Kasumi-1 (cell line): ENCODE measurements at places on chromosomes 4 and X.

DNA sequence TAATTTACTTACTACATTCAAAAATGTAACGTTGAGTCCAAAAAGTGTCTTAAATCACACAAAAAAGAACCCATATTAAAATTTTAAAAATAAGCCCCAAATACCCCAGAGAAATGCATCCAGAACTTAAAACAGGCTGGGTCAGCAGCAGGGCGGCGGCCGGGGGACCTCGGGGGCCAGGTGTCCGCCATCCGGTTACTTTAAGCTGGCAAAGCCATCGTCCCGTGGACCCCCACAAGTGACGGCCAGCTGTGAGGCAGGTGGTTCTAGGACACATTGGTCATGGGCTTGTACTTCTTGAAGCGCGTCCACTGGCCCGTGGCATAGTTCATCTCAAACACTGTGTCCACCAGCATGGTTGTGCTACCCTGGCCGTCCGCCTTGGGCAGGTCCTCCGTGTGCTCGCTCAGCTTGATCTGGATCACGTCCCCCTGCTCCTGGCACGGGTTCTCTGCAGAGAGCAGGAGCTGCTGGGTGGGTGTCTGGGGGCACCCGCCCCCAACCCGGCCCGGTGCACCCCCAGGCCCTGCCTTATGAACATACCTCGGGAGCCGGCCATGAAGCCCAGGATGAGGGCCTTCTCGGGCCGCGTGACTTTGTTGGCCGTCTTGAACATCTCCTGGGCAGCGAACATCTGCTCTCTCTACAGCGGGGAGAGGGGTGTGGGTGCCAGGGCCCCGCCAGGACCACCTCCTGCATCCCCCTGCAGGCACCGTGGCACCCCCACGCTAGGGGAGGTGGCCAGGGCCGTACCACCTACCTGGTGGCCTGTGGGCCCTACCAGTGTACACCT, 25.5 kb downstream of the NELFA start:
- DNase-seq = no peak

DNA sequence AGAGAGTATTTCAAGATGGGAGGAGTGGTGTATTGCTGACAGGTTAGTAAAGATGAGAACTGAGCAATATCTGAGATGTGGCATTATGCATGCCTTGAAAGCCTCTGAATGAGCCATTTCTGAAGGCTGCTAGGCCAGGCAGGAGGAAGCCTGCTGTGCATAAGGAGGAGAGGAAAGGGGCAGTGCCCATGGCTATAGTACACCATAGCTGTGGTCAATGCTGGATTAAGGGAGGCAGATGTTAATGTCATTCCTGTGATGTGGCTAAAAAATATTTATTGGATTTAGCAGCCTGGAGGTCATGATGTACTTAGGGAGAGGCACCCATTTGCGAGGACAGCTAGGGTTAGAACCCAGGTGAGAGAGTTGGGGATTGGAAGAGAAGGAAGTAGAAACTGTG, 130.0 kb upstream of the LNX1 start:
- no peak for DNase-seq

GRCh38 chr4:36244257-36245082, at the start of gene ARAP2:
TSS of gene ARAP2 (minus strand) at chr4:36244514. CDS start at chr4:36229486, 15,028 bp downstream.
- peak; percentile 55 for DNase-seq

- no peak for DNase-seq
These were observed 40.4 kb downstream of the USP11 start for GRCh38 chrX:47273011-47273730.

DNA sequence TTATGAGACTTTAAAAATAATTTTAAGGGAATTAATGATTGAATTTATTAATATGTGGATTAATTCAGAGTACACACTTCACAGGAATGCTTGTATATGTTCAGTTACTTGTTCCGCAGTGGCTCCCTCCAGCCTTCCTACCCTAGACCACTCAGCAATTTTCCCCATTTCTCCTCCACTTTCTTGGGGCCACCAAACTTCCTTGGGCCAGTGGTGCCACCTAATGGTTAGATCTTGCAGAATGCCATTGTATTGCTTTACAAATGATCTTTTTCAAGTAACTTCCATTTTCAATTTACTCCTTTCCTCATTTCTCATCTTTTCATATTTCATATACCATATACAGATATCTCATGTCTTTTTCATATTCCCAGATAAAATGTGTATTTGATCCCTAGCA, 3.6 kb upstream of the RNF175 start:
- DNase-seq = peak; percentile 48

DNA sequence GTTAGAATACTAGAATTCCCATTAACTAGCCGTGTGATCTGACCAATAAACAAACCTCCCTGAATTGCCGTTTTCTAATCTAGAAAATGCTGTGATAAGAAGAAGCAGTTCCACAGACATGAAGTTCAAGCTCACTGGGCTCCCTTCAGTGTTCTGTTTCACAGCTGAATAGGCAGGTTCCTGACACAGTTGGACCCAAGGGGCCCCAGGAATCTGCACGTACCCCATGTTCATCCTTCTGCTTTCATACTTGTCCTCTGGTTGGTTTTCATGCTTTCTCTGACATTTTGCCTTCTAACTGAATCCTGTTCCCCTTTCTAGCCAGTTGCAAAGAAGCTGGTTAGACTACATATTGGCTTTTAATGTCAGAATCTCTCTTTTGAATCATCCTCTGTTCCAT, 374.1 kb upstream of the MAD2L1 start:
- DNase-seq = no peak

DNA sequence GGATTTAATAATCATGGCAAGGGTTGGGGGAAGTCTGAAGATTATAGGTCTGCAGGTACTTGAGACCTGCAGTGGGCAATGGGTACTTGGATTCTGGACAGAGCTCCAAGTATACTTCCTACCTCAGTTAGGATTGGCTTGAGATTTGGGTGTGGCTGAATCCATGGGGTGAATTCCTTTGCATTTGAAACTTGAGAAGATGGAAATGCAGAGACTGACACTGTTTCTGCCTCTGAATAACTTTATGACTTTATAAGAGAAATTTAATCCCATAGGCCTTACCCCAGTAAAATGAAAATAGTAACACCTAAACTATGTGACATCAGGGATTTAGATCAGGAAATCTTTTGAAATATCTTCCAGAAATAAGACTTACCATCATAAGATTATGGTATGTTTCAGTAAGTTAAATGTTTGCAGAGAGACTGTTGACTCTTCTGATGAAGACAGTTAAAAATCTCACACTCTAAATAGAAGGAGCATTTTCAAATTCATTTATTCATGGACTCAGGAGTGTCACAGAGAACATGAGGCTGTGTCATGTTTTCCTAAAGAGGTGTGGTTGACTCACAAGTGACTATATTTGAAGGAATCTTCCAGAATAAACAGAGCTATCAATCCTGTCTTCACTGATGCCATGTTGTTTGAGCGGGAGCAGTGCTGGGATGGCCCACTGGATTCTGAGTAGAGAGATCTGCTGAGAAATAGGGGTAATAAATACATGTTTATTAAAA, 513.5 kb upstream of the NR3C2 start:
- no peak for DNase-seq

DNA sequence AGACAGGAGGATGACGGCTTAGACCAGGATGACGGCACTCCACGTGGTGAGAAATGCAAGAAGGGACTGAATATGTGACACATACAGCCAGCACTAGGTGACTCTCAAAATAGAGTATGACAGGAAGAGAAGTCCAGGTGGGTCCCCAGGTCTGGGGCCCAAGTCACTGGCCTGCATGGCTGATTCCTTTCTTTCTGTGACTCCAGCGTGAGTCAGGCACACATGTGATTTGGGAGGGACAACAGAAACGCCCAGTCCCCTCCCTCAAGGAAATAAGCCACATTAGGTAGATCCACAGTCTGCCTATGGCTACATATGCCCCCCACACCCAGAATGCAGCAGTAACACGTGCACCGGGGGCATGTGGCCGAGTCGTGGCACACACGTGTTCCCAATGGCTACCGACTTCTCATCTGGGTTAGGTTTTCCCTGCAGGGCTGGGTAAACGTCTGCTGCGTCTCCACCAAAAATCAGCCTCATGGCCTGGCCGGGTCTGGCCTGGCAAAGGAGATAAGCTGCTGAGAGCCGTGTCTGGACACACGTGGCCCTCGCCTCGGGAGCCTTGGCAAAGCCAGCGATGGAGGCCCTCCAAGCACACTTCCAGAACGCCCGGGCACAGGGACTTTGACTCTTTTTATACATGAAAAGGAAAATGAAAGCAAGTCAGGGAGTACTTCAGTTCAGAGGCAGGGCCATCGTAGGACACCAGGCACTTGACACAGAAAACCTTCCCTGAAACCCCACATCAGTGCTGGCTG, 19.3 kb downstream of the SEL1L3 start:
- DNase-seq = no peak

GRCh38 chr4:163651761-163652160, 157.3 kb downstream of the TMA16 start:
- no peak for DNase-seq

DNA sequence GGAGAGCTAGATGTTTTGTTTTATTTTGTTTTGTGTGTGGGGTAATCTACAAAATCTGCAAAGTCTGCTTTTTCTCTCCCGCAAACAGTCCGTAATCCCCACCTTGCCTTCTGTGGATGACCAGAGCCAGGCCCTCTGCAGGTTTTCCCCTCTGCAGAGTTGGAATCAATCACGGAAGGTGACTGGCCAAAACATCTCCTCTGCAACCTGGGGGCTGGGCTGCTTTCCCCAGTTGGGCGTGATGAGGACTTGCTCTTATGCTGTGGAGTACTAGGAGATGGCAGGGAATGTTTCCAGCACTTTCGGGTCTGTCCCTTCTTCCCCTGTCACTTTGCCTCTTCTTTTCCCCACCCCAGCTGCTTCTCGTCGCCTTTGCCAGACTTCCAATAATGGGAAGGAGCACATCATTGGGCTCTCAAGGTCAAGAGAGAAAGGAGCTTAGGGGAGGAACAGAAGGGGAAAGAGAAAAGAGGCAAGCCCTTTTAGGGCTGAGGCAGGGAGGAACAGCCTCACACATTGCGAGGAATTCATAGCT, 1.1 kb downstream of the TMEM35A start:
- no peak for DNase-seq

- DNase-seq = no peak
These were observed 57.6 kb upstream of the RBPJ start for GRCh38 chr4:26263165-26263564.

DNA sequence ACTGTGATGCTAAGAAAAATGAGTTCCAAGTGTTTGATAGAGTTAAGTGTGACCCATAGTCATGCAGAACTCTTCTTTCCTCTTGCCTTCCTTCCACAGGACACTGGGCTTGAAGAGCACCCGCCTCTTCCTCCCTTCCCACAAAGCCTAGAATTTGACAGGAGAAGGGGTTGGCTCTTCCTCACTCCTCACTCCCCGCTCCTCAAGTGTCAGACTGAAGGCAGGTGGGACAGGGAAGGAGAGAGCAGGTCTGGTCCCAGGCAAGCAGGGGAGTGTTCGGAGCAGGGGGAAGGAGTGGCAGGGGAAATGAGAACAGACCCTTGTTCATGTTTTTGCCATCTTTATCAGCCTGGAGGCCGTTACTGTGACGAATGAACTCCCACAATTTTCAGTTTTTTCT, 10.7 kb downstream of the MAGED2 start:
- DNase-seq = no peak

- DNase-seq = no peak
These were observed 67.2 kb upstream of the CAMK2D start for GRCh38 chr4:113828702-113829101.

GRCh38 chr4:78754872-78755271, 21.3 kb upstream of the BMP2K start:
- DNase-seq = no peak

GRCh38 chrX:136380010-136380769, 79.4 kb downstream of the ADGRG4 start:
- DNase-seq = no peak

GRCh38 chrX:88982933-88983332, 235.9 kb downstream of the CPXCR1 start:
- no peak for DNase-seq

DNA sequence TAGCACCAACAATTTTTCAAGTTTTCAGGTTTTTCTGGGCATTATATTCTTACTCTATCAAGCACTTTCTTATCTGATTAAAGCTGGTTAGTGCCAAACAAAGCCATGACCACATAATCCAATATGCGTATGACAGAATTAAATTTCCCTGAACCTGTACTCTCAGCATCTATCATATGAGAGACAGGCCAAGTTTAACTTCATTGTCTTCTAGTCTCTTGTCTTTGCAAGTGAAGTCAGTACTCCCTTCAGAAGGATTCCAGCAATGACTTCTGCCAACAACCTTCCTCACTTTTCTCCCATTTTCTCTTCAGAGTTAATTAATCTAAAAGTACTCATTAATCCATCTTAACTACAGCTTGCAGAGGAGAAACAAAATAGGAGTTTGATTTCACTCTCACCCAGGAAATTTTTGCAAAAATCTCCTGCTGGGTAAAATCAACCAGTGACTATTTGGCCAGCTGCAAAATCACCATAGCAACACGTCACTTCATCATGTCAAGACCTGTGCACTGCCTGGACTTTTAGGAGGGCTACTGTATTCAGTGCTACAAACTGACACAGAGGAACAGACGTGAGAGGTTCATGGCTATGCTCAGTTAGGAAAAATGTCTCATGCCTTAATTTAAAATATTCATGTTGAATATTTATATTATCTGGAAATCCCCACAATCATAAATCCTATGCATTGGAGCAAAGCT, 208.4 kb downstream of the ANTXR2 start:
- no peak for DNase-seq

DNA sequence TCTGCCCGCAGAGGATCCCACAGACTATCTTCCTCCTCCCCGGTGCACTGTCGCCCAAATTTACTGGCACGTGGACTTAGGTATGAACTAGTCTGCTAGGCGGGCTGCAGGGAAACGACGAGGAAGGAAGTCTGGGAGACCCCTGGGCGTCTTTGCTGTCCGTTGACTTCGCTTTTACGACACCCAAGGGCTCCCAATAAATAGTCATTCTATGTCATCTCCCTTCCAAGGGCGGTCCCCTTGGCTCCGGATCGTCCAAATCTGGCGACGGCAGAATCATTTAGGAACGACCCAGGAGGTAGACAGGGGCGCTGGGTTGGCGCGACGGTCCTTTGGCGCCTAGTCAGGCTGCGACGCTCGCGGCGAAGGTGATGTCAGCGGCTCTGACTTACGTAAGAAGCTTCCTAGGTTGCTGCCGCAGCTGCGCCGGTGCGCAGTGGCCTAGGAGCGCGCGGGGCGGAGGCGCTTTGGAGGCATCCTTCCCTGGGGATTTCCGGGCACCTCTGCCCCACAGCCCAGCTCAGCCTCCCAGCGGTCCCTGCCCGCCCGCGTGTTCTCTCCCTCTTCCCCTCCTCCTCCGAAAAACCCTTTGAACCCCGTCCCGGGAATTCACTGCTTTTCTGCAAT, 2.2 kb downstream of the NHS start:
- no peak for DNase-seq

DNA sequence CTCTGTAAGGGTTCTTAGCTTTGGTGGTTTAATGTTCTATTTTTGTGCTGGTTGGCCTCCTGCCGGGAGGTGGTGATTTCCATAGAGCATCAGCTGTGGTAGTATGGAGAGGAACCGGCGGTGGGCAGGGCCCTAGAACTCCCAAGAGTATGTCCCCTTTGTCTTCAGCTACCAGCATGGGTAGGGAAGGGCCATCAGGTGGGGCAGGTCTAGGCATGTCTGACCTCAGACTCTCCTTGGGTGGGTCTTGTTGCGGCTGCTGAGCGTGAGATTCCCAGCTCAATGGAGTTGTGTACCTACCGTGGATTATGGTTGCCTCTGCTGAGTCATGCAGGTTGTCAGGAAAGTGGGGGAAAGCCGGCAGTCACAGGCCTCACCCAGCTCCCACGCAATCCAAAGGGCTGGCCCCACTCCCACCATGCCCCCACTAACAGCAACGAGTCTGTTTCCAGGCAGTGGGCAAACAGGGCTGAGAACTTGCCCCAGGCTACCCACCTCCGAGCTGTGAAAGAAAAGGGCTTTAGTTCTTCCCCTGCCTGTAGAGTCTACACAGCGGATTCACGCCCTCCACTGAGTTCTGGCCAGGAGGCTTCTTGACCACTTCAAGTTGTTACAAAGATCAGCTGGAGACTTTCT, 235.9 kb downstream of the RPA4 start:
- DNase-seq = no peak
